ENCODE measurements at places on chromosomes 7 and 10.

- no peaks in the 10 kb centered on the region for H3K27me3 ChIP-seq
- no peaks in the 10 kb centered on the region for H3K36me3 ChIP-seq
- no peak for DNase-seq
- no peaks in the 10 kb centered on the region for H3K4me1 ChIP-seq
- H3K27ac ChIP-seq, result no peak overlapping the region
Measured at GRCh38 chr10:93030409-93030808, 30.2 kb upstream of the CYP26C1 start.

- DNase-seq, result no peak
- no peak overlapping the region for H3K27ac ChIP-seq
- no peaks in the 10 kb centered on the region for H3K36me3 ChIP-seq
Measured at GRCh38 chr10:22978287-22978686, 50.4 kb downstream of the ARMC3 start.

- no peak for DNase-seq
- no peaks in the 10 kb centered on the region for H3K27me3 ChIP-seq
- no peaks in the 10 kb centered on the region for H3K4me1 ChIP-seq
- H3K4me3 ChIP-seq, result no peak overlapping the region
- no peaks in the 10 kb centered on the region for H3K36me3 ChIP-seq
Measured at GRCh38 chr7:41334071-41334862, 368.6 kb downstream of the INHBA start.

DNA sequence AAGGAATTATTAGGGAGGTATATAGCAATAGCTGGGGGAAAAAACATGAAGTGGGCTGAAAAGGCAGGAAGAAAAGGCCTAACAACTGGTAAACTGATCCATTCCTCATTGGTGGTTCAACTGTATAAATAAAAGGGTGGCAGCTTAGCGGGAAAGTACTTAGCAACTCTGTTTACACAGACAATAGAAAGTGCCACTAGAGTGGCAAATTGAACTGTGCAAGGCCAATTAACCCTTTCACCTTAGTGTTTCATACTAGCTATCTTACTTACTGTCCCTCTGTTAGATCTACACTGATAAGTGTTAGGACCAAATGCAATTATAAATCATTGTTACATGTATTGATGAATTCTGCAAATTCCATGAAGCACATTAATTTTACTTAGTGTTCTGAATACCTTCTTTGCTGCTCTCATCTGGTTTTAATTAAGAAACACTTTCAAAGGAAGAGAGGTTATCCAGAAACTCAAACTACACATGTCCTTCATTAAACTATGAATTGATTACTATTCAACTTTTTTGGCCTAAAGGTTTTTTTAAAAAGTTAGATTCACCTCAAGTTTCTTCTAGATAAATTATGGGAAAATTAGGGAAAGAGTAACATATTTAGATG, 28.0 kb downstream of the DNAJC1 start:
- DNase-seq, result no peak
- H3K27ac ChIP-seq, result no peak overlapping the region
- H3K4me1 ChIP-seq, result peaks cover 20% of the 10 kb centered on the region
- H3K4me3 ChIP-seq, result no peak overlapping the region

GRCh38 chr10:33635967-33636515, 301.6 kb upstream of the NRP1 start:
- H3K27me3 ChIP-seq, result no peaks in the 10 kb centered on the region
- H3K4me3 ChIP-seq, result no peak overlapping the region
- H3K4me1 ChIP-seq, result no peaks in the 10 kb centered on the region
- no peaks in the 10 kb centered on the region for H3K36me3 ChIP-seq
- H3K27ac ChIP-seq, result no peak overlapping the region

GRCh38 chr10:75191821-75192568, 18.6 kb upstream of the VDAC2 start:
- no peaks in the 10 kb centered on the region for H3K36me3 ChIP-seq
- no peaks in the 10 kb centered on the region for H3K27me3 ChIP-seq

DNA sequence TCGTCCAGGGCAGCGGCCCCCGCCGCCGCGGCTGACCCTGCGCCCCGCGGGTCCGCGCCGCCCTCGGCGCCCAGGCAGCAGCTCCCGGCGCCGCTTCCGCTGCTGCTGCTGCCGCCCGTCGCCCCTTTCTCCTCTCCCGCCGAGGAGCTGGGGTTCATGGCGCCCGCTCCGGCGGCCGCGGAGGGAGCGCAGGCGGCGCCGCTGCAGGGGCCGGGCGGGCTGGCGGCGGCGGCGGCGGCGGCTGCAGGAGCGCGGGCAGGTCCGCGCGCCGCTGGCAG, 286 bp downstream of the DGKI start:
- H3K27me3 ChIP-seq, result no peaks in the 10 kb centered on the region
- peaks cover 18% of the 10 kb centered on the region for H3K4me1 ChIP-seq
